AG04450 (cell line): ENCODE measurements at places on chromosomes 7 and 10. TPM values are rescaled to one million over a fixed set of nuclear protein-coding genes. Genes with fewer than 3 reads are reported as not detected.

DNA sequence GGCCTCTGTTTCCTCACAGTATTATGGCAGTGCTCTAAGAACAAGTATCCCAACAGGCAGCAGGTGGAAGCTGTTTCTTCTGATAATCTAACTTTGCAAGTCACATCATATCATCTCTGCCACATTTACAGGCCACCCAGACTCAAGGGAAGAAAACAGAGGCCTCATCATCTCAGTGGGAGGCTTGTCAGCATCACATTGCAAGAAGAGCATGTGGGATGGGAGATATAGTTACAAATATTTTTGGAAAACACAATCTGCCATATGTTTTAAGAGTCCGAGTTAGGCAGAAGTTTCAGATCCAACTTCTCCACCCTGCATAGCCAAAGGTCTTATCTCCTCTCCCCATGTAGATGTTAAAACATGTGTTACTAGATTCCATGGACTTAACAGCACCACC lies 130.4 kb upstream of the PDE1C start:
- DNase-seq = no peak

- DNase-seq = no peak
These were observed 178.4 kb downstream of the NSUN6 start for GRCh38 chr10:18472977-18473376.

SPDYE1 gene
- not detected in 2 replicates for polyA plus RNA-seq

GRCh38 chr10:71842422-71842821 lies 8.6 kb downstream of the PSAP start:
- DNase-seq = no peak

DNA sequence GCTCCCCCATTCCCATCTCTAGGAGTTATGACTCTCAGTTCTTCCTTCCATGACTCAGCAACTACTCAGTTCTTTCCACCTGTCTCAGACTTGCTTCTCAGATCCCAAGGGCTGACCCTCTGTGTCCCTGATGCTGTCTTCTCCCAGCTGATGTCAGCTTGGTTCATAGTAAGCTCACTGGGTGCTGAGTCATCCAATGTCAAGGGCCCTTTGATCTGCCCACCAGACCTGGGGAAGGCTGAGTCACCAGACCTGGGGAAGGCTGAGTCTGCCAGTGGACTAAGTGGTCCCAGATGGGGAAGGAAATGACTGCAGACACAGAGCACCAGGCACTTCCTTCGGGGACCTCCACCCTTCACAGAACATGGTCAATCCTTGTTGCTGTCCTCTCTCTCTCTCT lies 76.1 kb upstream of the ZEB1 start:
- DNase-seq = peak; percentile 88

IFRD1 gene
- polyA plus RNA-seq = 35.4 and 46.9 TPM in 2 replicates
